ENCODE measurements at places on chromosomes 1 and 21. TPM values are rescaled to one million over a fixed set of nuclear protein-coding genes. Genes with fewer than 3 reads are reported as not detected.

Gene S100A14
- total RNA-seq = 1.4 TPM

Gene FMOD
- total RNA-seq = 2.2 TPM

Gene PALMD
- not detected for total RNA-seq

Gene RASSF5
- 227 TPM for total RNA-seq

Gene SLC6A9
- total RNA-seq = 24.5 TPM

Gene PLEKHN1
- 2.3 TPM for total RNA-seq

GRCh38 chr1:54301497-54301896, 101.5 kb downstream of the MRPL37 start:
- no peak for DNase-seq
- peaks cover 59% of the 10 kb centered on the region for H3K4me1 ChIP-seq
- no peaks in the 10 kb centered on the region for H3K36me3 ChIP-seq
- H3K27ac ChIP-seq = no peak overlapping the region
- H3K27me3 ChIP-seq = no peaks in the 10 kb centered on the region

DNA sequence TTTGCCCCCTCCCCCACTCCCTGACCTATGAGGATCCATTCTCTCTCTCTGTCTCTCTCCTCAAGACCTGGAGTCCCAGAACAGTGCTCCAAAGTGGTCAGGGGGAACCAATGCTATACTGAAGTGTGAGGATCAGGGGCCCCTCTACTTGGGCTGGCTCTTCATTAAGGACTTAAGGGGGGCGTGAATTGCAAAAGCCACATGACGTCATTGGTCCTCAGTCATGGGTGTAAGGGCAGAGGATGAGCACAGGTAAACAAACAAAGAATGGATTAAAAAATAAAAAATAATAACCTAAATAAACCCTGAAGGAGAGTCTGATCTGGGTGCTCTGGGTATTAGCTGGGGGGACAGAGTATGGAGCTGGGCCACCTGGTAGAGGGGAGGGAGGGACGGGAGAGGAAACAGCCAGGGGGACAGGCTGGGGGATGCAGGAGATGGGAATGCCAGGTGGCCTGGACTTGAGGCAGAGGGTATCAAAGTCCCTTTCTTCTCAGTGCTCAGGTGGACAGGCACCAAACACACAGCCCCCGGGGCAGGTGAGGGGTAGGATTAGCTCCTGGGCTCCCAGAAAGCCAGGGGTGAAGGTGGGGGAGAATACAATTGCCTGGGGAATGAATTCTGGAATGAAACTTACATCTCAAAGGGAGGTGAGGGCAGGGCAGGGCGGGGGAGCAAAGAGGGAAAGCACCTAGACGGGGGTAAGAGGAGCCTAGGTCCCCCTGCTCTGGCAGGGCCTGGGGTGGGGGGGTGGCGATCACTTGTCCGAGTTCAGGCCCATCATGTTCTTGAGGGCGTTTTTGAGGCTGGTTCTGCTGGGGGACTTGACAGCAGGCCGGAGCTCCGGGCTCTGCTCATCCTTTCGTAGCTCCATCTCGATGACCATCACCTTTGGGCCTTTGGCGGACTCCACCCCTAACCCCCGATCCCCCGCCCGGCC, 4.6 kb downstream of the MPZ start:
- H3K4me3 ChIP-seq = peak overlapping the region; percentile 85
- H3K27ac ChIP-seq = peak overlapping the region; percentile 83
- no peaks in the 10 kb centered on the region for H3K27me3 ChIP-seq
- peaks cover 29% of the 10 kb centered on the region for H3K4me1 ChIP-seq
- peaks cover 6% of the 10 kb centered on the region for H3K36me3 ChIP-seq

- H3K27ac ChIP-seq = no peak overlapping the region
- peaks cover 1% of the 10 kb centered on the region for H3K36me3 ChIP-seq
- no peaks in the 10 kb centered on the region for H3K27me3 ChIP-seq
- H3K4me1 ChIP-seq = no peaks in the 10 kb centered on the region
These were observed 451.2 kb upstream of the ADGRL4 start for GRCh38 chr1:79457562-79458224.

DNA sequence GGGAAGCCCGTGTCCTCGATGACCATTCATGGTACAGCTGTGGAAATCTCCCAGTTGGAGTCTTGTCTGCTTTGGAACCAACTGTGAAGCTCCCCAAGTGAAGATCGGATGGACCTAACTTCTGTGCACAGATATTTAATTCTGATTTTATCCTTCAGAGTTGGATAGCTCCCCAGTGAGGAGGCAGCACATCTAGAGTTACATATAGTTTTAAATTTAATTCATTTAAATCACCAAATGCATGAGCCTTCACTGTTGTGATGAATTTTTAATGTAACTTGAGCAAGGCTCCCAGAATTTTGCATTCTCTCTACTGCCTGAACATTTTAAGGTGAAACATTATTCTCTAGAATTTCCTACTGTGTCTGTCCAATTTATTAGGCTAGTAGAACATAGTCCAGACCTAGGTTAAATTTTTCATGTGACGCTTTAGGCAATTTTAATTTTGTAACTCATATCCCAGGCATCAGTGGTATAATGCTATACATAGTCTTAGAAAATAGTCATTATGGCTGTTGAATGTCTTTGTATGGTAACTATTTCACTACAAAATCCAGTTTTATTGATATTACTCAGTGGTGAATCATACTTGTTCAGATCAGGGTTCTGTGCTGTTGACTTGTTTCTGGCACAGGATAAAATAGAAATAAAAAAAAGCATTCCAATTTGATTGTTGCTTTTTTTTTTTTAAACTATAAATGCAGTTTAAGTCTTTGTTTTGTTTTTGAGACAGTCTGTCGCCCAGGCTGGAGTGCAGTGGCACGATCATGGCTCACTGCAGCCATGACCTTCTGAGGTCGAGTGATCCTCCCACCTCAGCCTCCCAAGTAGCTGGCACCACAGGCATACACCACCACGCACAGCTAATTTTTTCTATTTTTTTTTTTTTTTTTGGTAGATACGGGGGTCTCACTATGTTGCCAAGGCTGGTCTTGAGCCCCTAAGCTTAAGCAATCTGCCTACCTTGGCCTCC, 66.9 kb downstream of the PRDM2 start:
- H3K36me3 ChIP-seq = peaks cover 8% of the 10 kb centered on the region
- no peaks in the 10 kb centered on the region for H3K27me3 ChIP-seq
- DNase-seq = no peak
- H3K27ac ChIP-seq = peak overlapping the region; percentile 72
- H3K4me1 ChIP-seq = peaks cover 69% of the 10 kb centered on the region

- no peaks in the 10 kb centered on the region for H3K4me1 ChIP-seq
- no peak overlapping the region for H3K4me3 ChIP-seq
- H3K27ac ChIP-seq = no peak overlapping the region
- no peaks in the 10 kb centered on the region for H3K27me3 ChIP-seq
- no peak for DNase-seq
These were observed 6.6 kb upstream of the FMO3 start for GRCh38 chr1:171084091-171084490.

DNA sequence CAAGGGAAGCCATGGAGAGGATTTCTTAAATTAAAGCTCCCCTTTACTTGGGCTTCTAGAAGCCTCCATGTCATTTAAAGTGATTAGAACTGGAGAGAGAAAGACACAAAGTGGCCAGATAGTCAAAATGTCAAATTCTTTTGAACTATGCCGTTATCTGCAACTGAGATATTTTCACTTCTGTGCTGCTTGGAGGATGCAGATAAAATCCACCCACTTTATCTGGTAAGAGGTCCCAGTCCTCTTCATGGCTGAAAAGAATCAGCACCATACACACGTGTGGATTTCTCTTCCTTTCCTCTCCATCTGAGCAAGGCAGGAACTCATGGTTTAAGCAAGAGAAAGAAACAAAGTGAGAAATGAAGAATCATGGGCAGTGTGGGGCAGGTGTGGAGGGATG, 276.9 kb upstream of the RUNX1 start:
- no peak overlapping the region for H3K27ac ChIP-seq
- no peak for DNase-seq
- no peak overlapping the region for H3K4me3 ChIP-seq
- H3K4me1 ChIP-seq = peaks cover 13% of the 10 kb centered on the region

DNA sequence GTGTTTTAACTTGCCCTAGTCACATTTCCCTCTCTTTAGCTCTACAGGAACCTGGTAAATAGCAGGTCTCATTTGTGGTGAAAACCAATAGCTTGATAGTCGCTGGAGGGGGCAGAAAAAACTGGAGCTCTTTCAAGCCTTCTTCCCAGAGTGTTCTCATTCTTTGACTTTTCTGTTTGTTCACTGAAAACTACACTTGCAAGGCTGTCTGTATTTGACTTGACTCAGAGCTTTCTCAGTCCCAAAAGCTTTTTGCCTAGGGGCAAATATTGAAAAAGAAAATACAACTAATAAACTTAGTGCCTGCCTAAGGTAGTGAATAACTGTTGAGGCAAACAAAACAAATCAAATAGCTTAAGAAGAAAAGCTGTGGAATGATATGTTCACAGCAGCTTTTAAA, 217.1 kb upstream of the CHRM3 start:
- H3K36me3 ChIP-seq = no peaks in the 10 kb centered on the region
- no peaks in the 10 kb centered on the region for H3K27me3 ChIP-seq

- H3K27ac ChIP-seq = no peak overlapping the region
- DNase-seq = no peak
- H3K27me3 ChIP-seq = peaks cover 19% of the 10 kb centered on the region
- no peaks in the 10 kb centered on the region for H3K36me3 ChIP-seq
- no peaks in the 10 kb centered on the region for H3K4me1 ChIP-seq
- no peak overlapping the region for H3K4me3 ChIP-seq
These were observed 42.4 kb upstream of the FMO2 start for GRCh38 chr1:171142416-171143385.

GRCh38 chr1:2241820-2242219, 13.7 kb downstream of the SKI start:
- peak overlapping the region; percentile 24 for H3K27ac ChIP-seq
- no peak for DNase-seq
- H3K27me3 ChIP-seq = no peaks in the 10 kb centered on the region

GRCh38 chr21:39016740-39017315, 166.4 kb downstream of the PSMG1 start:
- H3K4me3 ChIP-seq = no peak overlapping the region
- no peak overlapping the region for H3K27ac ChIP-seq
- no peaks in the 10 kb centered on the region for H3K27me3 ChIP-seq
- DNase-seq = no peak

DNA sequence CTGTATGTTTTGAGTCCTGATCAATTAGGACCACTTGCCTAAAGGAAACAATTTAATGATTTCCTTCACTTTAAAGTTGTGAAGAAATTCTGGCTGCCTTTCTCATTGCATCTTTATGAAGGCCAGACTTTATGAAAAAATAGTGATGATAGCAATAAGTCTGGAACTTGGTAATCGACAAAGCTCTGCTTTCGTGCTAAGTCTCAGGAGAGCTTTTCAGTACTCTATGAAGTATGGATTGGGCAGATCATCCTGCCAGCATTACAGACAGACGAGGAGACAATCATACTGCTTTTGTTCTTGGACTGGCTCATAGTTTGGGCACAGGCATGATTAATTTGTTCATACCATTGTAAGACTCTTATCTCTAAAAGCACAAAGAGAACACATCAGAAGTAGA, 45.5 kb upstream of the KCNJ15 start:
- H3K4me3 ChIP-seq = no peak overlapping the region
- H3K27ac ChIP-seq = no peak overlapping the region
- H3K4me1 ChIP-seq = peaks cover 7% of the 10 kb centered on the region
- no peaks in the 10 kb centered on the region for H3K36me3 ChIP-seq

DNA sequence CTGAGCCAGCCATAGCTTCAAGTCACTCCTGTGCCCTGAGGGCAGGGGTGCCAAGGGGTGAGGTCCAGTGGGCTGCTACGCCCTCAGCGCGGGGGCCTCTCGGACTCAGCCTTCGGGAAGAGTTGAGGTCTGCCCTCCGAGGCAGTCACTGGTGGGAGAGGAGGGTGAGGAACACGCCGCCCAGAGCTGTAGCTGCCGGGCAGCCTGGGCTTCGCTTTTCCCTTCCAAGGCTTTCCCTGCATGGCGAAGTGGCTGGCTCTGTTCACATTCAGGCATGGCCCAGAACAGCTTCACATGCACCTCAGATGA, 43.0 kb upstream of the C1orf174 start:
- H3K27me3 ChIP-seq = peaks cover 11% of the 10 kb centered on the region
- no peak overlapping the region for H3K27ac ChIP-seq
- no peaks in the 10 kb centered on the region for H3K4me1 ChIP-seq
- no peak overlapping the region for H3K4me3 ChIP-seq

- H3K36me3 ChIP-seq = no peaks in the 10 kb centered on the region
- peaks cover 3% of the 10 kb centered on the region for H3K27me3 ChIP-seq
- no peak for DNase-seq
- H3K27ac ChIP-seq = no peak overlapping the region
- H3K4me1 ChIP-seq = no peaks in the 10 kb centered on the region
- no peak overlapping the region for H3K4me3 ChIP-seq
These were observed 115.1 kb downstream of the SETD4 start for GRCh38 chr21:35945089-35945671.

- no peak overlapping the region for H3K4me3 ChIP-seq
- no peaks in the 10 kb centered on the region for H3K4me1 ChIP-seq
- no peaks in the 10 kb centered on the region for H3K36me3 ChIP-seq
- H3K27me3 ChIP-seq = no peaks in the 10 kb centered on the region
These were observed 688.8 kb downstream of the PLA2G4A start for GRCh38 chr1:187517546-187517945.

- no peaks in the 10 kb centered on the region for H3K4me1 ChIP-seq
- H3K27ac ChIP-seq = no peak overlapping the region
- H3K36me3 ChIP-seq = peaks cover 2% of the 10 kb centered on the region
- DNase-seq = no peak
- H3K4me3 ChIP-seq = no peak overlapping the region
These were observed 834.0 kb upstream of the TMPRSS15 start for GRCh38 chr21:19237608-19238007.

DNA sequence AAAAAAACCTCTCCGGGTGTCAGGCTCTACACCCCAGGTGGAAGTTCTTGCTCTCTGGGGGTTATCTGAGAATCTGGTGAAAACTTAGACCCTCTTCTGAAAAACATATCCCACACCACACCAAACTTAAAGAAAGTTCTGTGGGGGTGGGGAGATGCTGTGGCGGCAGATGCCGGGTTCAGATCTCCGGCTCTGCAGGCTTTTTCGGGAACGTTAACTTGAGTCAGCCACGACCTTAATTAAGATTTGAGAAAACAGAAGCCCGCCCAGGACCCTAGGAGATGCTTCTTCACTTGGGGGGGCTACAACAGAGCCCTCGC, 2.3 kb downstream of the RCC2 start:
- no peak for DNase-seq
- peaks cover 27% of the 10 kb centered on the region for H3K36me3 ChIP-seq
- H3K4me3 ChIP-seq = peak overlapping the region; percentile 74
- H3K27me3 ChIP-seq = no peaks in the 10 kb centered on the region
- peaks cover 62% of the 10 kb centered on the region for H3K4me1 ChIP-seq

GRCh38 chr21:35257413-35257812, 208.3 kb upstream of the RUNX1 start:
- H3K4me1 ChIP-seq = peaks cover 40% of the 10 kb centered on the region
- peaks cover 3% of the 10 kb centered on the region for H3K36me3 ChIP-seq
- DNase-seq = peak; percentile 10
- H3K4me3 ChIP-seq = no peak overlapping the region
- peak overlapping the region; percentile 52 for H3K27ac ChIP-seq
- H3K27me3 ChIP-seq = peaks cover 12% of the 10 kb centered on the region

- peaks cover 6% of the 10 kb centered on the region for H3K27me3 ChIP-seq
- no peak overlapping the region for H3K4me3 ChIP-seq
- no peak for DNase-seq
- H3K36me3 ChIP-seq = no peaks in the 10 kb centered on the region
These were observed 77.9 kb upstream of the ZBTB18 start for GRCh38 chr1:243973169-243973568.
